Cerebellar cortex (tissue), 1 donor: ENCODE measurements at places on chromosomes 4 and X.

- no peak for DNase-seq
Measured at GRCh38 chr4:122830426-122831095, 3.9 kb downstream of the FGF2 start.

DNA sequence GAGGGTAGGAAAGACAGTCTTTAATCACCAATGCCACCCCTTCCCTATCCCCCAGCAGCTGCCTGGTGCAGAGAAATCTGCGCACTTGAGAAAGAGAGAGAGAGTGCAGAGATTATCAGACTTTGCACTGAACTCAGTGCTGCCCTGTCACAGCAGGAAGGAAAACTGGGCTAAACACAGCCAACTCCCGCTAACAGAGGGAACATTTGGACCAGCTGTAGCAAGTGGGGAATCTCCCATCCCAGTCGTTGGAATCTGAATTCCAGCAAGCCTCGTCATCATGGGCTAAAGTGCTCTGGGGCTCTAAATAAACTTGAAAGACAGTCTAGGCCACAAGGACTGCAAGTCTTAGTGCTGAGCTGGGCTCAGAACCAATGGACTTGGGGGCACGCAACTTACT is 168.7 kb downstream of the DLG3 start:
- no peak for DNase-seq

GRCh38 chrX:347351-348117 is 28.9 kb upstream of the GTPBP6 start:
- DNase-seq = no peak

GRCh38 chr4:154562697-154563254 is at the start of gene FGB:
FGB (plus strand) TSS chr4:154563011; CDS start chr4:154563019, 8 bp downstream.
- DNase-seq = no peak

DNA sequence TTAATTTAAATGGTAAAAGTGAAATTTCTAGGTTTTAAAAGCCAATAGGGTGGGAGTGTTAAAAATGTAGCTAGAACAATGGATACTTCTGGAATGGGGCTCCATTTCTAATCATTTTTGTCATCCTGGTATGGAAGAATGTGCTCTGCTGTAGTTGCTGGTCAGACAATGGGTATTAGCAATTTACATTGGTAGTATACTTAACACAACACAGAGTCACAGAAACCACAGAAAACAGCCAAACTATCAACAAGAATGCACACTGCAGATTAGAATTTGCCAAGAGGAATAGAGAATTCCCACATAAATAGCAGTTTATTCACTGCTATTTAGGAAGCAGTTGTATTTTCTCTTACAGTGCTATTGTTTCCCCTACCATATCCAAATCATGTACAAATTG is 319.6 kb downstream of the PPP3CA start:
- no peak for DNase-seq

DNA sequence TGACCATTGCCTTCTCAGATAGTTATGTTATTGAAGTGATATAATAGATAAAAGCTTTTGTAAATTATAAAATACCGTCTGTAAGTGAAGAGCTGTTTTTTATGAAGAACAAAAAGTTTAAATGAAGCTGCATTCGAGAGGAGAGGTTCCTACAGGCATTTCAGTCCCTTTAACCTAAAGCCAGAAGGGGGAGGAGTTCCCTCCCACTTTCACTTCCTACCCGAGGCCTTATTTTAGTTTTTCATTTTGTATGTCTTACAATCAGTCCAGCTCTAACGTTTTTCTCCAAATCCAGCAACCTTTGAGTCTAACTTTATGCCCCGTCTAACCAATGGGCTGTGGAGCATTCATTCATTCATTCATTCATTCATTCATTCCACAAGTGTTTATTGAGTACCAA is 16.5 kb upstream of the SOX3 start:
- DNase-seq = no peak

DNA sequence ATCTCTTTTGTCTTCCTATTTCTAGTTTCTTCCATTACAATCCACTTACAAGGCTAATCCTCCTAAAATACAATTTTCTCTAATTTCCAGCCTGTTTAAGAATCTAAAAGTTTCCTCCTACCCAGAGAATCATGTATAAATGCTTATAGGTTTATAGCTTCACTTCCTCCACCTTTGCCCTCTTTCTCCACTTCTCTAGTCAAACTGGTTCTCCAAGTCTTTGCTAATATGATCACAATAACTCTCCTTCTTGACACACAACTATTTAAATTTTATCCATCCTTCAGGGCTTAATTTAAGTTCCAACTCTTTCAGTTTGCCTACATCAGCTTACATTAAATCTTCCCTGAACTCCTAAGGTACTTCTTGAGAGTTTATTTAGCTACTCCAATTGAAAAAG is 69.2 kb downstream of the RPS6KA6 start:
- DNase-seq = no peak

- no peak for DNase-seq
Measured at GRCh38 chr4:39587881-39588280, 50.8 kb downstream of the SMIM14 start.

GRCh38 chr4:184548648-184549341 is 74.4 kb upstream of the IRF2 start:
- DNase-seq = no peak

DNA sequence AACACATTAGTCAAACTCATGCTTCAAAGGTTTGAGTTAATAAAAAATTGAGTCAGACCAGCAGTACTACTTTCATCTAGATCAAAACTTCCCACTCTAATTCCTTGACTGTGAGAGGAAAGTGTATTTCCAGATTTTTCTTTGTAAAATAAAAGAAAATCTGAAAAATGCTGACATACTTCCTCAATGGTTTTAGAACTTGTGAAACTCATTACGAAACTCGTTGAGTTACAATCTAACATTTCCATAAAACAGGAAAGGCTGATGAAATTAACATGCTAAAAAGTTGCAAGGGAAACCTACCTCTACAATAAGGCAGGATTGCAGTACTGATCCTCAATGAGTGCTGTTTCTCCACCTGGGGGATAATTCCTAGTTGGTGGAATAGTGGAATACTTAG is 217.8 kb upstream of the HCCS start:
- DNase-seq = no peak

- DNase-seq = no peak
Measured at GRCh38 chr4:177444911-177445736, 2.9 kb upstream of the AGA start.

- DNase-seq = no peak
Measured at GRCh38 chrX:136488706-136489105, 959 bp downstream of the BRS3 start.

DNA sequence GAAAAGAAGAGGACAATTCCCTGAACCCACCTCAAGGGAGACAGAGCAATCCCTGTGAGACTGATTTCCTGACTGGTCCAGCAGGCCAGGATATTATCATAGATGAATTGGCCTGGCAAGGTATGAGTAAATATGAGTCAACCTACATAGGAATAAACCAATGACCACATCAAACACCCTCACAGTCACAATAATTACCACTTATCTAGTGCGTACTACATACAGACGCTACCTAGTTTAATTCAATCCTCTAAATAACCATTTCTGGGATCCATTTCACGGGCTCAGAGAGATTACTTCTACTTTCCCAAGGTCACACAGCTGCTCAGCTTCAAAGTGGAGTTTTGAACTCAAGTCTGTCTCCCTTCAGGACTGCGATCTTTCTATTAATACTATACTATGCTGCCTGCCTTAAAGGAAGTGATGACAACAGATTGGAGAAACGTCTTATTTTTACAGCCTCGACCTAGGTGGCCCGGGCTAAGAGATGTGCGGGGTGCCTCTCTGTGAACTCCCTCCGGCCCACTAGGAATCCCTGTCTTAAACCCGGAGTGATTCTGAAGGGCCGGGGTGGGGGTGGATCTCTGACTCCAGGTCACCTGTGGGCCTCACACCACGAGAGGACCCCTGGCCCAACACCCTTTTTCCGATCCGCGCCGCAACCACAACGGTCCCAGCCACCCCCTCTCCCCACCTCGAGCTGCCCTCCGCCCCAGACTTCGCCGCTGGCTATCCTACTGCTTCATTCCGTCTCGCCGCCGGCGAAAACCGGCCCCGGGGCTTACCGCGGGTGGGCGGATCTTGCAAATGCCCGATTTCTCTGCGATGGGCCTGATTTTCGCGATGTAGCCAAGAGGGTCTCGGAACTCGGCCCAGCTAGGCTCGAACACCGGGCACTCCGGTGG is 800 bp downstream of the KDM5C start:
- DNase-seq = no peak

GRCh38 chrX:118329175-118329574 is 16.7 kb upstream of the WDR44 start:
- DNase-seq = no peak

DNA sequence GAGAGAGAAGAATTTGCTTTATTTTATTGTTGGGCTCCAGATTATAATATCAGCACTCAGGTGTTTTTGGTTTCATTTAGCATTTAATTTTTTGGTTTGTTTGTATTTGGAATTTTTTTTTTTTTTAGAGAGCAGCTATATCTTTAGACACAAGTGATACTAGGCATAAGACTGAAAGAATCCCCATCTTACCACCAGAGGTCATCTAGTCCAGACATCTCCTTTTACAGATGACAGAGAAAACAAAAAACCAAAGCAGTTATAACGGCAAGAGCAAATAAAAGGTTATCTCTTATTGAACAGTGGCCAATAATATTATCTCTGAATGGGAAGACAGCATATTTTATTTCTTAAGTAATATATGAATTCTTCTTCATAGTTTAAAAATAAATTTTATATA is 22.8 kb downstream of the USP38 start:
- DNase-seq = peak; percentile 51

- no peak for DNase-seq
Measured at GRCh38 chr4:24395937-24396336, 188.4 kb downstream of the DHX15 start.

DNA sequence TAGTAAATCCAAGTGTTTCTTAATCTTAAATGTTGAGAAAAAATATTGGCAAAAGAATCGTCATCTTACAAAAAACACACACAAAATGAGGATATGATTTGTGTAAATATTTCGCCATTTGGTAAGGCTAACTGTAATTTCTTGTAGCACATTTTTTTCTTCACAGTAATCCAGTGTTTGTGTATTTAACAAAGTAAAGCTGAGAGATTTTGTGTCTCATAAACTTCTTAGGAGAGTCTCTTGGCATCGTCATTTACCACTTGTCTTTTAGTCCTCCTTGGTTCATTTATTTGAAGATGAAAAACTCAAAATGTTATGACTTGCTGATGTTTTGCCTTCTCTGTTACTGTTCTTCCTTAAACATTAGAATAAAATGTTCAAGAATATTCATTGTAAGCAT is 326.7 kb upstream of the PITX2 start:
- DNase-seq = no peak

GRCh38 chrX:2435465-2435864 is 65.3 kb downstream of the DHRSX start:
- no peak for DNase-seq

- DNase-seq = no peak
Measured at GRCh38 chrX:13125188-13125587, 80.8 kb upstream of the FAM9C start.

GRCh38 chr4:145535202-145535601 is 53.5 kb downstream of the SMAD1 start:
- no peak for DNase-seq

- DNase-seq = no peak
Measured at GRCh38 chr4:185280608-185281007, 71.2 kb downstream of the SNX25 start.

GRCh38 chr4:20356565-20356964 is 104.9 kb downstream of the SLIT2 start:
- DNase-seq = peak; percentile 5

GRCh38 chrX:102650903-102651241 is 411 bp upstream of the GPRASP1 start:
- no peak for DNase-seq
